ENCODE measurements at places on chromosomes 16 and 17.

- no peak for DNase-seq
Observed at GRCh38 chr16:61858988-61859387, 177.2 kb downstream of the CDH8 start.

DNA sequence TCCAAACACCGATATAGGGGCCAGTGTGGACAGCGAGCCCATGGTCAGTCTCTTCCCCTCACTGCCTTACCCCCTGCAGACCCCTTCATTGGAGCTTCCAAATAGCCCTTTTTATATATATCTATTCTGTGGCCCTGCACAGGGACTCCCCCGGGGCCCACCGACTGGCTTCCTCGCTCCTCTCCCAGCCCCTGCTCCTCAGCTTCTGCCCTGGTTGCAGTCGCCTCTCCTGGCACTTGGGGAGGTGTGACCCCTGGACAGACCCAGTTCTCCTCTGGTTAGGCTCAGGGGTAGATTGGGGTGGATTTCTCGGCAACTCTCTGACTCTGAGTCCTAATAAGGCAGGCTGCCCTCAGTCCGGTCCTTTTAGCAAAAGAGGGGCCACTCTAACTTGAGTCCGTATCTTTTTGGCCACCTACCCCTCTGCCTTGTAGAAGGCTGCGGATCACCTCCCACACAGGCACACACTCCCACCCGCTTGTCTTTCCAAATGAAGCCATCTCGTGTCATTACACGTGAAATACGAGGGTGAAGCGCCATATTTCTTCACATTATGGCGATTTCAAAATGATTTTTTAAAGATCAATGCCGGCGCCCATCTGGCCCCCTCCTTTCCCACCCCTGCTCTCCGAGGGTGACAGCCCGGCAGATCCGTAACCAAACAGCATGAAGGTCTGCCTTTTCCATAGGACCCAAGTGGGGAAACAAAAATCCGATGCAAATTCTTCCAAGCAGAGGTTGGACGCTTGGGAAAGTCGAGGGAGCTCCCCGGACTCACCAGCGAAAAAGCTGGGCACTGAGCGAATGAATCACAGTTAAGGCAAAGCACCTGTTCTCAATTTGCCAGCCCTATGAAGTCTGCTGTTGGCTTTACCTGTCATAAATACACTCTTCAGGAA is 1.7 kb upstream of the HOXB9 start:
- no peak for DNase-seq

DNA sequence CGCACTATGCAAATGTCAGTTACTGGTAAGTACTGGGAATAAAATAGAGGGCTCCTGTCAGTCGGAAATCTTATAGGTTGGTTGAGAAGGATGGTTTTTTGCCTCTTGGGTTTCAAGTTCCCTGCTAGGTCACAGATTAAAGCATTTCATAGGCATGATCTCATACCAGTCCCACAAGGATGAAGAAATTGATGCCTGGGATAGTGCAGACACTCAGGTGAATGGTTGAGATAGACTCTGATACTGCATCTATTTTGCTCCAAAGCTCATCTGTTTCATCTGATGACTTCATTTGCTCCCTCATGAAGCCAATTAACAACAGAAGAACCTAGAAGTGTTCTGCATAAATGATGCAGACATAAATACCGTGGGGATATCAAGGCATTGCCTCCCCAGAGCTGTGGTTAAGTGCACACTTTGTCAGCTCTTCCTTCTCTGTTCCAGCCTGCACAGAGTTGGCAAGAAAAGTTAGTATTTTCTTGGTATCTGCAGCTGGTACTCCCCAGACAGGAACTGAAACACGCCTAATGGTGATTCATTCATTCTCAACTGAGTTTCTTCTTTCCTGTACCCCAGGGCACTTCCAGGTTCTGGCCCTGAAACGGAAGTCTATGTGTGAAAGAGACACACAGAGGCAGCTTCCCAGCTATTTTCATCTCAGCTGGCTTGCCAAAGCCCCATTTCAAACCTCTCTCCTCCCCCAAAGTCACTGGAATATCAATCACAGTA is 418.3 kb upstream of the SALL1 start:
- no peak for DNase-seq

DNA sequence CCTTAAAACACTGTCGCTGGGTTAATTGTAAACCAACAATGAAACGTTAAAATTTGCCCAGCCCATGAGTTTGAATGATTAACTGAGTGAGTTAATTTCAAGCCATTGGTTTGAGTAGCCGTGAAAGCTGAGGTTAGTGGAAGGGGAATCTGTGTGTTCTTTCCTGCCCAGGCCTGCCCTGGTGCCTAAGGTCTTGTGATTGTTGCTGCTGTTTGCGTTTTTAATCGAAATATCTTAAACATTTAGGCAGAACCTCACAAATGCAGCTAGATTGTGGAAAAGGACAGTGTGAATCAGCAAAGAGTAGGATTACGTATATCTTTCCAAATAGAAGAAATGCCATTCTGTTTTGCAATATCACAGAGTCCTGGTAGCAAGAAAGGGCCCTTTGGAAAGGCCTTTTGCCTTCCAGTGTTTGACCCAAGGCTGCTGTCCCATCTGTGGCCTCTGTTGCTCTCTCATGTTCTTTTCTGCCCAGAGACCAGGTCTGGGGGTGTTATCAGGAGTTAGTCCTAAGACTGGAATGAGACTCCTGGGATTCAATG is 113.8 kb downstream of the MSI2 start:
- DNase-seq: no peak

- DNase-seq: no peak
Observed at GRCh38 chr17:49616601-49617131, 41.0 kb downstream of the NXPH3 start.

DNA sequence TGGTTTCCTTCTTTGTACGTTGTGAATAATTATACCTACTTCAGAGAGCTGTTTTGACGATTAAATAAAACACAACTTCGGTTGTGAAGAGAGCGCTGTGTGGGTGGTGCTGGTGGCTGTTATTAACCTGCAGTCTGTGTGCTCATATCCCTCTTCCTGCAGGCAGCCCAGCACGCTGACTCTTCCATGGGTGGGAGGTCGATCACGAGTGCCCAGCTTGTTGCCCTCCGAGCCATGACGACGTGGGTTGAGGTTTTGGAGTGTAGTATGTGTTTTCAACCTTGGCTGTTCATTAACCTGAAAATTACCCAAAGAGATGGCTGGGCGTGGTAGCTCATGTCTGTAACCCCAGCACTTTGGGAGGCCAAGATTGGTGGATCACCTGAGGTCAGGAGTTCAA is 11.3 kb upstream of the GCSH start:
- no peak for DNase-seq

- peak; percentile 68 for DNase-seq
Observed at GRCh38 chr16:65071433-65072311, 50.2 kb downstream of the CDH11 start.

DNA sequence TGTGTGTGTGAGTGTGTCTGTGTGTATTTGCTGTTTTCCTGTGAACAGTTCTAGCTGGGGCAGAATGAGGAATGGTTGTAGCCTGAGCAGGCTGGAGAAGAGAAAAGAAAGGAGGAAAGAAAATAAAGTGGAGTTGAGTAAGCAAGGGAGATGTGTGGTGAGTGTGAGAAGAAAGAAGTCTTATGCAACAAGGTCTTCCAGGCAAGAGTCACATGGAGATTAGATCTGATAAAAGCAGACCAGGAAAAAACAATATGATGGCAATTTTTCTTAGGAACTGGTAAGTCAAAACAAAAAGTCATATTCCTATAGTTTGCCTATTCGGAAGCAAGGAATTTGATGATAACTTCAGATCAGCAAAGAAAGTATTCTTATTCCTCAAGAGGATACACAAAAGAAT is 125.0 kb downstream of the HS3ST3A1 start:
- no peak for DNase-seq

GRCh38 chr17:60423865-60424264 is 1.6 kb downstream of the CHCT1 start:
- no peak for DNase-seq

DNA sequence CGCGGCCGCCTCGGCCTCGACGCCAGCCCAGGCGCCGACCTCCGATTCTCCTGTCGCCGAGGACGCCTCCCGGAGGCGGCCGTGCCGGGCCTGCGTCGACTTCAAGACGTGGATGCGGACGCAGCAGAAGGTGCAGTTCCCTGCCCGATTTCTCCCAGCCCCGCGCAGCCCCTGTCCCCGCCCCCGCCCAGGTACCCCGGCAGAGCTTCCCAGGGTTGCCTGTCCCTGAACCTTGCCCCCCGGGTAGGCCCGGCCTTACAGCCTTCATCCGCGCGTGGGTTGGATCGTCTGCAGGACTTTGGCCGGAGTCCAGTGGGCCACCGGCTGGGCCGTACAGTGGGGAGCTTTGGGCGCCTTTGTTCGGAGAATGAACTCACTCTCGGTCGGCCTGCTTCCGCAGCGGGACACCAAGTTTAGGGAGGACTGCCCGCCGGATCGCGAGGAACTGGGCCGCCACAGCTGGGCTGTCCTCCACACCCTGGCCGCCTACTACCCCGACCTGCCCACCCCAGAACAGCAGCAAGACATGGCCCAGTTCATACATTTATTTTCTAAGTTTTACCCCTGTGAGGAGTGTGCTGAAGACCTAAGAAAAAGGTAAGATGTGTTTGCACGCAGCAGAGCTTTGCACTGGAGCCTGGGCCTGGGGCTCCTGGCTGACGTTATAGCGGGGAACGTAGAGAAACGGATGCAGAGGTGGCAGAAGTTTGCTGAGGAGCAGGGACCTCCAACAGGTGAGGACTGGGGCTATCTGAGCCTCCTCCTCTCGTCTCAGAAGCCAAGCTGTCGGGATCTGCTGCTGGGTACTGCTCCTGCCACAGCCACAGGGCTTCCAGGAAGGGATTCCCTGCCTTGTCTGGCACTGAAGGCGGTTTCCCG is 593 bp downstream of the GFER start:
- no peak for DNase-seq

DNA sequence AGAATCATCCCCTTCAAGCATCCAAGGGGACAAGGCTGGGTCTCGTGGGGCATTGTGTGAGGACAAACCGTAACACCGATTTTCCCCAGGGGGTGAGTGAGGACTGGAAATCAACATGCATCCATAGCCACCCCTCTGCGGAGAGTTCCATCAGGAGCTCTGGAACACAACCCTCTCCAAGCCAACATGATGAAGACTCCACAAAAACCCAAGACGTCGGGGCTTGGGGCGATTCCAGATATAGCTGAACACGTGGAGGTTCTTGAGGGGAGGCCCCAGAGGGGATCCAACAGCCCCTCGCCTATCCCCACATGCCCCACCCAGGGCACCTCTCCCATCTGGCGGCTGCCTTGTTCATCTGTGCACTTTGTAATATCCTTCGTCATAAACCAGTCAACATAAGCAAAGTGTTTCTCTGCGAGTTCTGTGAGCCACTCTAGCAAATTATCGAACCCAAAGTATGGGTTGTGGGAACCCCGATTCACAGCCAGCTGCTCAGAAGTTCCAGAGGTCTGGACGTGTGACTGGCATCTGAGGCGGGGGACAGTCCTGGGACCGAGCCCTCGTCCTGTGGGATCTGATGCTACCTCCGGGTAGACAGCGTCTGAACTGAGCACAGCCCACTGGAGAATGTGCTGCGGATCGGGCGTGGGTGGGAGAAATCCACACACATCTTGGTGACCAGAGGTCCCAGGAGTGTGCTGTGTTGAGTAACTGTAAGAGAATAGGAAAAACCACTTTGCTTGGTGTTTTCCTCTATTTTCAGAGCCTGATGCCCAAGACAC is 55.5 kb downstream of the RPH3AL start:
- no peak for DNase-seq

DNA sequence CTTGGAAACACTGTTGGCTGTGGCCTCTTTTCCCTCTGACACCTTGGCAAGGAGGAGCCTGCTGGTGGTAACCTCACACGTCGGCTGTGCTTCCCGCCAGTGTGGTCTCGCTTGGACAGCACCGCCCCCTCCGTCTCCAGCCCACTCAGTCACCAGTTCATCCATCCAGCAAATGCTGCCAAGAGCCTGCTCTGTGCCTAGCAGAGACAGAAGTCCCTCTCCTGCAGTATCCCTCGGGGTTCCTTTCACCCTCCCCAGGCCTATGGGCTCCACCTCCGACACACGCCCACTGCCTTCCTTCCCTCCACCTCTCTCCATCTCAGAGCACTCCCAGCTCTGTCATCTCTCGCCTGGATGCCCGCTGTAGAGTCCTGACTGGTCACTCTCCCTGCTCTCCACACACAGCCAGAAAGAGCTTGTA is 12.3 kb downstream of the CACNG4 start:
- DNase-seq: no peak

- DNase-seq: no peak
Observed at GRCh38 chr16:57151369-57151768, 34.5 kb downstream of the PSME3IP1 start.

- DNase-seq: no peak
Observed at GRCh38 chr16:84029297-84030047, 13.1 kb downstream of the SLC38A8 start.

DNA sequence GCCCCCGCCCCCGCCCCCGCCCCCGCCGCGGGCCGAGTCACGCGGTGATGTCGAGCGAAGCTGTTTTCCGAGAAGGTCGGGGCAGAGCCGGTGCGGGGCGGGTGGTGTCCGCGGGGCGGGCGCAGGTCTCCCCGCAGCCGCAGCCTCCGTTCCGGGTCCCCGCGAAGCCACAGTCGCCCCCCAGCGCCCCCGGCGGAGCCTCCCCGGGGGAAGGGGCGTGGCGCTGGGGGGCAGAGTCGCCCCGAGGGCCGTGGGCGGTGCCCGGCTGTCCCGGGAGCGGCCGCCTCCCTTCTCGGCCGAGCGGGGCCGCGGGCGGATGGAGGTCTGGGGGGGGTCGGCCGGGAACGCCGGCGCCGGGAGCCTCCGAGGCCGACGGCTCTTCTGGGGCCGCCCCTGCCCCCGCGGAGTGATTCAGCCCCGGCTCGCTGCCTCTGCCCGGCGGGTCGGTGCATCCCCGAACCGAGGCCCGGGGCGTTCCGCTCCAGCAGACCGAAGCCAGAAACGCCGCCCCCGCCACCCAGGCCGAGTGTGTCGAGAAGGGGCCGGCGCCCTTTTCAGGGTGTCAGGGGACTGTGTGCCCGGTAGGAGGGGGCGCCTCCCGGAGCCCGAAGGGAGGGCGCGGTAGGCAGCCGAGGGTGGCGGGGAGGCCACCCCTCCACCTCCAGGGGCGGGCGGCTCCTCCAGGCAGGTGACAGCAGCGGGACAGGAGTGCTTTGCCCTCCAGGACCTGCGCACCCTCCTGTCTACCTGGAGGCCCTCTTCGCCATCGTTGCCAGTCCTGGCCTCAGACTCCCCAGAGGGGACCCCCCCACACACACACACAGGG is 1.7 kb downstream of the METRNL start:
- no peak for DNase-seq

All from amygdala (tissue), 56 donors.